ENCODE measurements at places on chromosomes 7 and 10.

DNA sequence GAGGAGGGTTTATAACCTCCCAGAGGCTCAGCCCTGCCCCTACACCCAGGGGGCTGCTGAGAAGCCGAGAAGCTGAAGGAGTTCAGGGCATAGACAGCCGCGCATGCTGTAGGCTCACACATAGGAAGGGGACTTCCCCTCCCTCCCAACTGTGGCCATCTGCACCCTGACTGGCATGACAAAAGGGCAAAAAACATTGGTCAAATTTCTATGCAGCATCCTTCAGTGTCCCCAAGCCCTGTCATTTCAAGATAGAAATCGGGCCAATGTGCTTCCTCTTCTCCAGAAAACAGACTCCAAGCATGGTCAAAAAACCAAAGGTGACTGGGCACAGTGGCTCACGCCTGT is 55.9 kb upstream of the MYL10 start:
- no peak for DNase-seq

GRCh38 chr7:30973791-30974604 is 10.2 kb downstream of the GHRHR start:
- DNase-seq = no peak

DNA sequence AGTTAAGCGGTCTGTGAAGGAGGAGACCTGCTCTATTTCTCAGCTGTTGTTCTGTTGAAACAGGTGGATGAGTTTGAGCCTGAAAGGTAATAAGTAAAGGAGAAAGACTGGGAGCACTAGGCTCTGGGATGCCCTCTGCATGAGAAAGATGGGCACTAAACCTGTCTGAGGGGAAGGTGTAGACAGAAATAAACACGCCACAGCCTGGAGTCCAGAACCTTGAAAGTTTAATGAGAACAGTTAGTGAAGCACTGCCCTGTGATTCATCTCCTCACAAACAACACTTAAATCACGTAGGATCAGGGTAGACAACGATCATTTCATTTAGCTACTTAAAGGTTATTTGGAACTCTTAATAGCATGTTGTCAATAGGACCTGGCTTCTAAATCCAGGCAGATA is 193.1 kb downstream of the PHTF2 start:
- DNase-seq = no peak

- no peak for DNase-seq
Measured at GRCh38 chr10:77849039-77849664, 77.4 kb downstream of the DLG5 start.

- DNase-seq = no peak
Measured at GRCh38 chr7:117472335-117472734, 7.5 kb upstream of the CFTR start.

GRCh38 chr10:95400787-95401186 is 110.0 kb upstream of the PDLIM1 start:
- no peak for DNase-seq

DNA sequence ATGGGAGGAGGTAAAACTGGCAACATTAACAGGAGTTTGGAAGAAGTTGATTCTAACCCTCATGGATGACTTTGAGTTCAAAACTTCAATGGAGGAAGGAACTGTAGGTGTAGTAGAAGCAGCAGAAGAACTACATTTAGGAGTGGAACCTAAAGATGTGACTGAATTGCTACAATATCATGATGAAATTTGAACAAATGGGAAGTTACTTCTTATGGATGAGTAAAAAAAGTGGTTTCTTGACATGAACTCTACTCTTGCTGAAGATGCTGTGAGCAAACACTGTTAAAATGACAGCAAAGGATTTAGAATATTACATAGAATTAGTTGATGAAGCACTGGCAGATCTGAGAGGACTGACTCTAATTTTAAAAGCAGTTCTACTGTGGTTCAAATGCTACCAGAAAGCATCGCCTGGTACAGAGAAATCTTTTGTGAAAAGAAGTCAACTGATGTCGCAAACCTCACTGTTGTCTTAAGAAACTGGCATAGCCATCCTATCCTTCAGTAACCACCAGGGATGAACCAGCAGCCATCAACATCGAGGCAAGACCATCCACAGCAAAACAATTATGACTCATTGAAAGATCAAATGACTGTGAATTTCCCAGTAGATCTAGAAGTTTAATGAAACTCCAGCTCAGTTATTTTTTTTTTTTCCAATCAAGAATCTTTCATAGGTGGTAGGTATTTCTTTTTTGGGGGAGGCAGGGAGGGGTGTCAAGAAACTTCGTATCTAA is 20.8 kb downstream of the BRAF start:
- no peak for DNase-seq

DNA sequence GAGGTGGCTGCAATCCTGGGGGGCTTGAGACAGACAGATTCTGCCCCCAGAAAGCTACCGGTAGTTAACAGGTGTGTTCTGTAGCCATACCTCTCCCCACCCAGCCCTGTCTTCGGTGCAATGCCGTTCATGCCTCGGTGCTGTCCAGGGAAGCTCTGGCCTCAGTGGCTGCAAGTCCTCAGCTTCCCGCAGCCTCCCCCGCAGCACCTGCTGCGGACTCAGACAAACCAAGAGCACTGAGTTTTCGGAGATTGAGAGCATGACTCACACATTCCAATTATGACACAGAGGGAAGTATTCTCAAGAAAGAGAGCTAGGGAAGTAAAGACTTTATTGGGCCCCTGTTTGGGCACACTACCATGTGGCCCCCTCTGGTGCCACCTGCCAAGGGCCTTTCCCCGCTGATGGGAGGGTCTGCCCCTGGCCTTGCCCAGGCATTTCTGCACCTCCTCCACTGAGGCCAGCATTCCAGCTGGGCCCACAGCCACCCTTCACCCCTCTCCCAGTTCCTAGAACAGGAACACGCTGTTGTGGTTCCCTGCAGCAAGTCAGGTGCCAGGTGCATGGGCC is 30.2 kb upstream of the EZH2 start:
- DNase-seq = no peak

DNA sequence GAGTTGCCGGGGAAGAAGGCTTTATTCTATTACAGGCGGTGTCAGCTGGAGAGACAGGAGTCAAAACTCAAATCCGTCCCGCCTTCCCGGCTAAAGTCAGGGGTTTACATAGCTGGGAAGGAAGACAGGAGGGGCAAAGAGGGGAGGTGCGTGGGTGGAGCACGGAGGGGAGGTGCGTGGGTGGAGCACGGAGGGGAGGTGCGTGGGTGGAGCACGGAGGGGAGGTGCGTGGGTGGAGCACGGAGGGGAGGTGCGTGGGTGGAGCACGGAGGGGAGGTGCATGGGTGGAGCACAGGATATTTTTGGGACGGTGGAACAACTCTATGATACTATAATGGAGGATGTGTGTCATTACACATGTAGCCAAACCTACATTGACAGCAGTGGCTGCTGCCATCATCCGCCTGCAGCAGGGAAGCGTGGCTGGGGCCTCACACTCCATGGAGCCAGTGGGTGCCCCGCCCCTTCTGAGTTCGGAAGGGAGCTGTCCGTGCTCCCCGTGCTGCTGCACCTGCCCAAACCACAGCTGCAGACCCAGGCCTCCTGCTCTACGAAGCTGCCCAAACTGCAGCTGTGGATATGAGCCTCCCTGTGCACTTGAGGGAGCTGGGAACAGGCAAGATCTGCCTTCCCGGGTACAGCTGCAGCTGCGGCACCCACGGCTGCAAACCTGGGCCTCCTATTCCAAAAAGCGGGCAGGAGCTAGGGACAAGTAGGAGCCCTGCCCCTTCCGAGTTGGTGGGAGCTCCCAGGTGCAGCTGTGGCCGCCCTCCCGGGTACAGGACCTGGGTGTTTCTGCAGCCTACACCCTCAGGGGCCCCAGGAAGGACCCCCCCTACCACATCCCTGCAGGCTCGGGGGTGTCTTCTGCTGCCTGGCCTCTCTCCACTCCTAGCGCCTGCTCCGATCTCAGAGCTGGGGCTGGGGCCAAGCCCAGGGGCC is 119.4 kb downstream of the DYNC2I1 start:
- no peak for DNase-seq

- DNase-seq = no peak
Measured at GRCh38 chr7:24773646-24774045, 16.4 kb upstream of the GSDME start.

DNA sequence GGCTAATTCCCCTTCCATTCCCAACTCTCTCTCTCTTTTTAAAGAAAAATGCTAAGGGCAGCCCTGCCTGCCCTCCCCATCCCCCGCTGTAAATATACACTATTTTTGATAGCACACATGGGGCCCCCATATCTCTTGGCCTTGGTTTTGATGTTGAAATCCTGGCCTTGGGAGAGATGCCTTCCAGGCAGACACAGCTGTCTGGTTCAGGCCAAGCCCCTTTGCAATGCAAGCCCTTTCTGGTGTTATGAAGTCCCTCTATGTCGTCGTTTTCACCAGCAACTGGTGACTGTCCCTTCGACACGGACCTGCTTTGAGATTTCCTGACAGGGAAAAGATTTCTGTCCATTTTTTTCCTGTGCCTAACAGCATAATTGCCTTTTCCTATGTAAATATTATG is 3.0 kb downstream of the ADRA2A start:
- DNase-seq = no peak

GRCh38 chr10:69884686-69885085 is 83.0 kb downstream of the COL13A1 start:
- no peak for DNase-seq
